ENCODE measurements at places on chromosomes 11 and 22.
A peak's percentile ranks its signal among the peaks of the same experiment; 100 is the strongest.

DNA sequence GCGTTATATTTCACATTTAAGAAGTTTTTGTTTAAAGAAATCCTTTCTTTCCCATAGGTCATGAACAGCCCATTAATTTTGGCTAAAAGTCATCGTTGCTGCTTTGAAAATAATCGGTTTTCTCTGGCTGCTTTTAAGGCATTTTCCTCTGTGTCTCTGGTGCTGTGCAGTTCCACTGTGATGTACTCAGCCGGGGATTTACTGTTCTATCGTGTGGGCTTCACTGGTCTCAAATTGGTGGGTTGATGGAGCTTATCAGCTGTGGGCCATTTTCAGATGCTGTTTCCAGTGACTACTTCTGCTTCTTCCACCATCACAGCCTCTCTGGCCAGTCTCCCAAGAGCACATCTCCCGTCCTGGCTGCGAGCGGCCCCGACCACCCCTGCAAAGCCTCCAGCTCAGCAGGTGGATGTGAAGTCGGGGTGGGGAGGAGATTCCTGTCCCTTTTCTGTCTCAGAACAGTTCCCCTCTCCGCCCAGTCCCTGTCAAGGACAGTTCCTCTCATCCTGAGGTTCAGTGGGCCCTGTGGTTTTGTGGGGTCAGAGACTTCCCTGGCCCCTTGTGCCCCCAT, 20.3 kb downstream of the IFITM10 start:
- DNase-seq: no peak

DNA sequence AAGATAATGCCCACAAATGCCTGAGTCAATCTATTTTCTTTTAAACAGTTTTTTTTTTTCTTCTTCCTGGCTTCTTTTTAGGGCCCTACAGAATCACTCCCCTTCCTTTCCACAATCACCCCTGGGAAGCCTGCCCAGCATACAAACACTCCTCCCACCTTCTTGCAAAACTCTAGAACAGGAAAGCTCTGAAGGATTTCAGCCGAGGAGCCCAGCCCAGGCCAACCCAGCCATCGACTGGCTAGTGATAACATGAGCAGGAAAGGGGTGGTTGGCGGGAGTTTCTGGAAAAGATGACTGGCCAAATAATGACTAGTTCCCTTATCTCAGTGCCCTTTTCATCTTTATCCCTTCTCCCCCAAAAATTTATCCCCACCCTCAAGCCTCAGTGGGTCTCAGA, 68.2 kb downstream of the USP35 start:
- DNase-seq: peak; percentile 81

GRCh38 chr11:12372111-12372510, 5.3 kb upstream of the PARVA start:
- no peak for DNase-seq

- peak; percentile 7 for DNase-seq
These were observed 124.7 kb downstream of the CADM1 start for GRCh38 chr11:115379528-115379927.

- no peak for DNase-seq
These were observed 245.9 kb downstream of the TBC1D22A start for GRCh38 chr22:47008208-47008885.

GRCh38 chr22:31488988-31489617, 539 bp downstream of the EIF4ENIF1 start:
- peak; percentile 24 for DNase-seq

GRCh38 chr11:93895106-93895862, 44.9 kb upstream of the VSTM5 start:
- DNase-seq: peak; percentile 80

DNA sequence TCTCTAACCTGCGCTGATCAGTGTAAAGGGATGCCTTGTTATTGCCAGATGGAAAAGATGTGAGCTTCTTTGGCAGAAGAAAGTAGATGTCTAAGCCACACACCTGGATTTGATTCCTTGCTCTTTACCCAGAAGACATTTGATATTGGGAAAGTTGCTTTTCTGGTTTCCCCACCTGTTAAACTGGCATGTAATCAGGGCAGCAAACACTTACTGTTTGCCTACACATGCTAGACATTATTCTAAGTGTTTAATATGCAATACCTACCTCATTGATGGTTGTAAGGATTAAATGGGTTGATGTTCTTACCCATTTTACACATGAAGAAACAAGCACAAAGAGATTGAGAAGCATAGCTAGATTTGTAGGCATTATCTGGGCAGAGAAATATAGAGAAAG, 16.6 kb downstream of the ASRGL1 start:
- no peak for DNase-seq

DNA sequence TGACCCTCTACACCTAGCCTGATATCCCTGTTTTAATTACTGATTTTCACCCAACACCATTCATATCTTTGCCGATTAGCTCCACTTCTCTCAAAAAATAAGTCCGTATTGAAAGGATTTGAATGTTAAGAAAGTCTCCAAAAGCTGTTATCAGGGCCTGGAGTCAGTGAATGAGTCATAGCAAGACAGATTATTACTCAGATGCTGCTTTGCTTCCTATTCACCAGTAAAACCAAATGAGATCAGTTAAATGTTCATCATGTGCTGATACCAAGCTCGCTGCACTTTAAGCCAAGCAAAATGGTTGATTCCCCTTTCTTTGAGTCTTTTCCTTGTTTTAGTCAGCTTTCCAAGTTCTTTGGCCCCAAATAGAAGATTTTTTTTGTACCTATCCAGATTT, 228.4 kb downstream of the FAT3 start:
- peak; percentile 75 for DNase-seq

- no peak for DNase-seq
These were observed 108.0 kb upstream of the SYN3 start for GRCh38 chr22:33166206-33166605.

DNA sequence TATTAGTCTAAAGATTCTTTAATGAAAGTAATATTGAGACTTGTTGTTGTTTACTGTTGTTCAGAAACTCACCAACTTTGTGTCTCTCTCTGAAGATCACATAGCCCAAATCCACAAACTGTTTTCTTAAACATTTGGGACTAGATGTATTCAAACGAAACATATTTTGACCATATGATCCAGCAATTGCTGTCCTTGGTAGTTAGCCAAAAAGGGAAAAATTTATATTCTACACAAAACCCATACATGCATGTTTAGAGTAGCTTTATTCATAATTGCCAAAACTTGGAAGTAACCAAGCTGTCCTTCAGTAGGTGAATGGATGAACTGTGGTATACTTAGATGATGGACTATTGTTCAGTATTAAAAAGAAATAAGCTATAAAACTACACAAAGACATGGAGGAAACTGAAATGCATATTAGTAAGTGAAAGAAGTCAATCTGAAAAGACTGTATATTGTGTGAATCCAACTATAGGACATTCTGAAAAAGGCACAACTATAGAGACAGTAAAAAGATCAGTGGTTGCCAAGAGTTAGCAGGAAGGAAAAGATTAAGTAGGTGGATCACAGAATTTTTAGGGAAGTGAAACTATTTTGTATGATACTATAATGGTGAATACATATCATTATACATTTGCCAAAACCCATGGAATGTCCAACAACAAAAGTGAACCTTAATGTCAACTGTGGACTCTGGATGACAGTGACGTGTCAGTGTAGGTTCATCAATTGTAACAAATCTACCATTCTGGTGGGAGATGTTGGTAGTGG, 442.9 kb downstream of the INSC start:
- no peak for DNase-seq

GRCh38 chr22:29937940-29938693, 55.1 kb downstream of the MTMR3 start:
- no peak for DNase-seq

GRCh38 chr11:18243783-18244362, 4.6 kb downstream of the SAA2 start:
- DNase-seq: peak; percentile 63

DNA sequence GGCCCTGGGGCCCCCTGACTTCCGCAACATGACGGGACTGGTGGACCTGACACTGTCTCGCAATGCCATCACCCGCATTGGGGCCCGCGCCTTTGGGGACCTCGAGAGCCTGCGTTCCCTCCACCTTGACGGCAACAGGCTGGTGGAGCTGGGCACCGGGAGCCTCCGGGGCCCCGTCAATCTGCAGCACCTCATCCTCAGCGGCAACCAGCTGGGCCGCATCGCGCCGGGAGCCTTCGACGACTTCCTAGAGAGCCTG, 992 bp downstream of the LRFN4 start:
- DNase-seq: no peak

DNA sequence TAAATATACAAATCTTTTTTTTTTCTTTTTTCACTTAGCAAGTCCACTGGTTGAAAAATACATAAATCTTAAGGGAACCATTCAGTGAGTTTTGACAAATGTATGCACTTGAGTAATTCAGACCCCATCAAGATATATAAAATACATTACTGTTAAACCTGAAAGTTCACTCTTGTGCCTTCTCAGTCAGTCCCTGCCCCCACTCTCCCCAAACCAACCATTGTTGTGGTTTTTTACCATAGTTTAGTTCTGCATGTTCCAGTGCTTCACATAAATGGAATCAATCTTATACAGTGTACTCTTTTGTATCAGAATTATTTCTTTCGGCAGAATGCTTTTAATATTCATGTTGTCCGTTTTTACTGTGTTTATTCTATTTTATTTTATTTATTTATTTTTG, 26.1 kb downstream of the RNF214 start:
- DNase-seq: peak; percentile 34

DNA sequence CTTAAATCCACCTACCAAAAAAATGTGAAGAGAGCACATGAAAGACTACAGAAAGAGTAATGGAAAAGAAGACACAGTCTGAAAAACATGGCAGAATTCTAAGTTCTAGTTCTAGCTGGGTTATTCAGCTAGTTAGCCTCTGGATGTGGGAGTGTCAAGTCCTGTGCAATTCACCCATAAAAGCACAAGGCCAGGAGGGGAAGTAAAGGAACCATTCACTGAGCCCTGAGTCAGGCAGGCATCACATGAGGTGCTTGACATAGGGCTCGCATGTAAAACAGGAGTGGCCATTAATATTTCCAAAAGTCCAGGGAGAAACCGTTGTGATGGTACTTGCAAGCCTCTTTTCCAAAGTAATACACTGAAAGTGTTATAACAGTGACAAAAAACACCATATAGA, 103.7 kb downstream of the GAB2 start:
- DNase-seq: no peak

- DNase-seq: peak; percentile 59
These were observed 283.5 kb downstream of the TTC28 start for GRCh38 chr22:28395920-28396753.

DNA sequence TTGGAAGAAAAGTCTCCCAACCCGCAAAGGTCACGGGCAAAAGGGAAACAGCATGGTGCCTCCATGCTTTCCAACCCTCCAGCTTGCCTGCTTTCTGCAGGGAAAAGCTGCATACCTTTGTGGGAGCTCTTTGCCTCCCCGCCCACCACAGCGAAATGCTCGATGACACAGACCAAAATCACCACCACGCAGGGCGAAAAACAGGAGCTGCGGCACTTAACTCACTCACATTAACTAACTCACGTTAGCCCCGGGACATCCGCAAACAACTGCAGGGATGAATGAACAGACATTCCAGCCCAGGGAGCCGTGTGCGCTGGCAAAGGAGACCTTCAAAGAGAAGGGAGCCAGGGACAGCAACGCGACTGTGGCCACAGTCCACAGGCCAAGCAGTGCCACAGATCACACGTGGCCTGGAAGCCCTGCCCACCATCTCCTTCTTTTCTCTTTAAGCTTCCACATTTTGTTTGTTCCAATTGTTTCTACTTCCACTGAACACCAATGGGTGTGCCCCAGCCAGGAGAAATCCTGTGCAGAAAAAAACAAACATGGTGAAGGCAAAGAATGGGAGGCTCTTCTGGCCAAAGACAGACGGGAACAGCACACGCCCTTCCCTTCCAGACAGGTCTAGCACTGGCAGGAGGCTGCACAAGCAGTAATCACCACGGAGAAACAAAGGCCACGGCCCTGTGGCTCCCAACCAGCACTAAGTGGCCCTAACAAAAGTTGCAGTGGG, 39.3 kb downstream of the DUSP8 start:
- DNase-seq: peak; percentile 20

DNA sequence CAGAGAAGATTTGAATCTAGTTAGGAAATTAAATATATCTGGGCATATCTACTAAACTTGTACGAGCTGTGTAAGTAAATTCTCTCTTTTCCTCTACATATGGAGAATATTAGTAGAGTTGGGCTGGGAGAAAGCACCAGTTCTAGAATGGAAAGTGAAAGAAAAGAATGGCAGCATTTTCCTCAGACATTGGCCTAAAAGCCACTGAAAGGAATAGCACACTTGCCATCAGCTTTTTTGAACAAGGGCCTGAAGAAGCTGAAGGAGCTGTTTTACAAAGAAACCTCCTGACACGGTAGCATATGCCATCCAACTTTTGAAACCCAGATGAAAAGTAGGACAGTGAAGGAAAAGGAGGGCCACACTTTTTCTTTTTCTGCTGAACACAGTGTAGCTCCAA, 1563.7 kb upstream of the TENM4 start:
- no peak for DNase-seq

- no peak for DNase-seq
These were observed 19.9 kb upstream of the TMEM184B start for GRCh38 chr22:38292694-38293093.

GRCh38 chr11:48172818-48173609, 43.6 kb upstream of the OR4B1 start:
- peak; percentile 58 for DNase-seq

DNA sequence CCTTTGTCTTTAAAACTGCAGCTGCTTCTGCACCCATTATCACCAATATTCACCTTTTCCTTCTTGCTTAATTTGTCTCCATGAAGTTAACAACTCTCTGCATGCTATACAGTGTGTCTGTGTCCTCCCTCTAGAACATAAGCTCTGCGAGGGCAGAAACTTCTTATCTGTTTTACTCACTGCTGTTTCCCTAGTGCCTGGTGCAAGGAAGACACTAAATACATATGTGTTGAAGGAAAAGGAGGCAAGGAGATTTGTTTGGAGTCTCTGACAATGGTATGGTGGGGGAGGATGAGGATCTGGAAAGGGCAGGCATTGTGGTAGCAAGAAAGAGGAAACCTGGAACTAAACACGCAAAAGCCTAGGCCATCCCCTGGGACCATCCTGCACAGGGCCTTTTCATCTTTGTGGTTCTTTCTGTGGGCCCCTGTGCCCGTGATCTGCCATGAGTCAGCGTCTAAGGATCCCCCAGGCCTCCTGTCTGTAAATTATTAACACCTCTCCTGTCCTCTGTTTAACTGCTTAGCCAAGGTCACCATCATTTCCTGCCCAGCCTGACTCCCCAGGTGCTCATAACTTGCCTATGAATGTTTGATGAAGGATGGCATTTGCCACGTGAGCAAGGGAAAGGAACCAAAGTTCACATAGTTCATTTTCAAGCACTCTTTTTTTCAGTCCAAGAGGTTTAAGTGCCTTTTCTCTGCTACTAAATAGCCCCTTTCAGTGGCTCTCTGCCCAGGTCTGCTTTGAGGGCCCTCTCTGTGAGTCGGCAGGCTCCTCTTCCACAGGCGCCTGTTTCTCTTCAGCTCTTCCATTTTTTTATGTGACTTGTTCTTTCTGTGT, 131.1 kb downstream of the RASSF10 start:
- DNase-seq: peak; percentile 93

- no peak for DNase-seq
These were observed 1.2 kb downstream of the OR51Q1 start for GRCh38 chr11:5423131-5423530.

DNA sequence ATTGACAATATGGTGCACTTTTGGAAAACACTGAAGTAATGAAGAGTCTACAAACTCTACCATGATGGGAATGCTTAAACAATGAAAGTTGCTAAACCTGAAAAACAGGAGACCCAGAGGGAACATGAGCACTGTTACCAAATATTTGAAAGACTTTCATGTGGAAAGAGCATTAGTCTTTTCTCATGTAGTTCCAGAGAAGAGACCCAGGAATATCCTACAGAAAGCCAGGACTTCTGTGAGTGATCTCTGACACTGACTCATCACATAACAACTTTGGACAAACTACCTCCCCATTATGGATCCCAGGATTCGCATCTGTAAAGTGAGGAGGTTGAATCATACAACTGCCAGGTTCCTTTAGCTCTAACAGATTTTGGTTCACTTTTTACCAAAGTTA, 62.2 kb downstream of the FAM181B start:
- no peak for DNase-seq
